ENCODE measurements at places on chromosomes 2 and 18. TPM values are rescaled to one million over a fixed set of nuclear protein-coding genes. Genes with fewer than 3 reads are reported as not detected.

GRCh38 chr2:47803363-47803762 lies 20.4 kb downstream of the MSH6 start:
- no peak for DNase-seq

SERPINB3 gene
- not detected for total RNA-seq

KIF5C gene
- 16.9 TPM for total RNA-seq

NLRC4 gene
- 0.19 TPM for total RNA-seq

IWS1 gene
- total RNA-seq = 57.6 TPM

SLC19A3 gene
- not detected for total RNA-seq

Measured in activated CD4-positive, alpha-beta T cell treated with anti-CD3 and anti-CD28 coated beads, Interleukin-2, amount 10 ng/mL, durations not matched to agents 24 days and 14 days (primary cell).